Frontal cortex (tissue), 4 donors: ENCODE measurements at places on chromosomes 12 and 14. TPM values are rescaled to one million over a fixed set of nuclear protein-coding genes. Genes with fewer than 3 reads are reported as not detected.
A peak's percentile ranks its signal among the peaks of the same experiment; 100 is the strongest.

Gene ZFYVE21
- 40.4 TPM for total RNA-seq

Gene SLCO1B1
- total RNA-seq = not detected

Gene CRACR2A
- 0.82 TPM for total RNA-seq

Gene BCL2L2
- total RNA-seq = 10.6 TPM

Gene MSRB3
- 3.7 TPM for total RNA-seq

Gene NOPCHAP1
- 12.6 TPM for total RNA-seq

Gene TAS2R8
- total RNA-seq = under 0.01 TPM

Gene TSHR
- total RNA-seq = 0.41 TPM

- DNase-seq = no peak
These were observed 399.9 kb downstream of the FOXG1 start for GRCh38 chr14:29166507-29166906.

- no peak for DNase-seq
These were observed 3.4 kb upstream of the GLRX5 start for GRCh38 chr14:95531473-95531872.

DNA sequence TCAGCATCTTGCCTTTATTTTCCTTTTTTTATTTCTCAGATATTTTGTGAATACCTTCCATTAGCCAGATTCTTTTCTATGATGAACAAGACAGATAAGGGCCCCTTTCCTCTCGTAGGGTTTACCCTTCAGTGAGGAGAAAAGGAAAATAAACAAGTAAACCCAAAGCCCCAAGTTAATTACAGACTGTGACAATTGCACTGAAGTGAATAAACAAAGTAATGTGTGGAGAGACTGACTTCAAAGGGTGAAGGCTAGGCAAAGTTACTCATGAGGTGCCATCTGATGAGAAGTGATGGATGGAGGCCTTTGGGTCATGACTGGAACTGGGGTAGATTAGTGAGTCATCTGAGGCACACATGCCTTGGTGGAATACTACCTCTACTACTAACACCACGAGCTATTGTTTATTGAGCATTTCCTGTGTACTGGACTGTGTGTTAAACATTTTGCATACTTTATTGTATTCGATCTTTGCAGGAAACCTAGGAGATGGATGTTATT is 143.4 kb upstream of the PRICKLE1 start:
- DNase-seq = no peak

DNA sequence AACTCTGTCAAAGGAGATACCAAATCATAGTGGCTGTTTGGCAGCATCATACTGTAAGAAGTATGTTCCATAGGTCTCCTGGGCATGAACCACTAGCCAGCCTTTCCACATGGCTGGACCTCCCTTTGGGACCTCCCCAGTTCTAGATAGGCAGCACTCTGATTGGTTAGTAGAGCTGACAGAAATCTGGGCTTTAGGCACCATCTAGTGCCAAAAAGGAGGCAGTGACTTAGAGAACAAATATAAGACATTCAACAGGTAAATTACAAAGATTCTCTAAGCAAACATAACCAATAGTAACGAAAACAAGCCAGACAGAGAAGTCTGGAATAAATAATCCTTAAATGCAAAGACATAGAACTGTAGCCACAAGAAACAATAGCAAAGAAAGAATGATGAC is 148.0 kb upstream of the PDE3A start:
- no peak for DNase-seq

DNA sequence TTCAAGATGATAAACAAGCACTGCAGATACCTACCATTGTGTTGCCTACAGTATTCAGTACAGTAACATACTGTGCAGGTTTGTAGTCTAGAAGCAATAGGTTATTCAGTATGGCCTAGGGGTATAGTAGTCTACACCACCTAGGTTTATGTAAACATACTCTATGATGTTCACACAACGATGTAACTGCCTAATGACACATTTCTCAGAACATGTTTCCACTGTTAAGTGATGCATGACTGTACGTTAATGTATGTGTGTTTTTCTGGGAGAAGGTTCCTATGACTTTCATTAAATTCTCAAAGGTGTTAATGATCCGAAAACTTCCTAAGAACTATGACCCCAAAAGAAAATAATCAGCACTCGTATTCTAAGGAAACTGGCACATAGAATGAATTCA is 20.9 kb upstream of the CALM1 start:
- no peak for DNase-seq

DNA sequence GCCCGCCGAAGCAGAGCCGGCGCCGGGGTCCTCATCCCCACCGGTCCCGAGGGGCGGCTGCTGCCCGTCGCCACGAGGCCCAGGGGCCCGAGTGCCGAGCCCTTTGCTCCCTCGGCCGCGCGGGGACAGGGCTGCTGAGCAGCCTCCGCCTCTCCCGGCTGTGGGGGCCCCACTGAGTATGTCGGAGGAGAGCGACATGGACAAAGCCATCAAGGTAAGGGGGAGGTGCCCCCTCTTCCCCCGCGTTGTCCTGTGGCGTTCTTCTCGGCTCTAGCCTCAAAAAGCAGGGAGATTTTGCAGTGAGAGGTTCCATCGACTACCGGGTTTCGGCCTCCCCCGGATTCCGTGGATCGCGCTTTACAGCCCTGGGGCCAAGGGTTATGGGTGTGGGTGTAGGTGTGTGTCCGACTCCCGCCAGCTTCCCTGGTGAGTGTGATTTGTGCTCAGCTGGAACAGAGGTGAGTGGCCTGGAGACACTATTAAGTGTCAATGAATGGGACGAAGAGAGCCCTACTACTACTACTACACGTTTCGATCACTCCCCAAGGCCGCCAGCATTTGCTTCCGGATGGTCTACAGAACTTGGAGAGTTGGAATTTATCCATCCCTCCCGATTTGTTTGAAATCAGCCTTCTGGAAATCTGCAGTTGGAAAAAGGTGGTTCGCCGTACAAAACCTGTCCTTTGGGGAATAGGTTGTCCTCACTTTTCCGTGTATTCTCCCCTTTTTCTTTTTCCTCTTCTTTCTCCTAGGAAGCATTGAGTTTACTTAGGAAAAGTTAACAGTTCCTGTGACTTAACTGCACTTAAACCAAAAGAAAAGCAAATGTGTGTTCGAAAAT is 748 bp downstream of the MAPKAPK5 start:
- peak; percentile 13 for DNase-seq

- no peak for DNase-seq
These were observed 8.0 kb upstream of the BHLHE41 start for GRCh38 chr12:26132866-26133265.

GRCh38 chr12:42958291-42958674 is 368.7 kb upstream of the PRICKLE1 start:
- DNase-seq = no peak

- DNase-seq = peak; percentile 28
These were observed 1.3 kb downstream of the CHST11 start for GRCh38 chr12:104457746-104458693.
